ENCODE measurements at places on chromosomes 2 and 18.
A peak's percentile ranks its signal among the peaks of the same experiment; 100 is the strongest.

DNA sequence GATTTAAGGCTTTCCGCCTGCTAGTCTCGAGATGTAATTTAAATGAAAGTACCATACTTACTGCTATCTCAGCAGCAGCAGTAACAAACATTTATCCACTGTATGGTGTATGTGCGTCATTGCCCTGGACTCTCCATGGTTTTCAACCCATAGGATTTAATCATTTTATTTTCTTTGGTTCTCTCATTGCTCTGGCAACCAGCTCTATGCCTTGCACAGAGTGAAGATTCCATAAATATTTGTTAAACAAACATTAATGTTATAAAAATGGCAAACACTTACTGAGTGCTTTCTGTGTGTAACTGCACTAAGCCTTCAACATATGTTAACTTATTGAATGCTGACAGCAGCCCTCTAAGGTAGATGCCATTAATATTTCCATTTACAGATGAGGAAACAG is 1.3 kb upstream of the LMAN1 start:
- DNase-seq, result no peak

DNA sequence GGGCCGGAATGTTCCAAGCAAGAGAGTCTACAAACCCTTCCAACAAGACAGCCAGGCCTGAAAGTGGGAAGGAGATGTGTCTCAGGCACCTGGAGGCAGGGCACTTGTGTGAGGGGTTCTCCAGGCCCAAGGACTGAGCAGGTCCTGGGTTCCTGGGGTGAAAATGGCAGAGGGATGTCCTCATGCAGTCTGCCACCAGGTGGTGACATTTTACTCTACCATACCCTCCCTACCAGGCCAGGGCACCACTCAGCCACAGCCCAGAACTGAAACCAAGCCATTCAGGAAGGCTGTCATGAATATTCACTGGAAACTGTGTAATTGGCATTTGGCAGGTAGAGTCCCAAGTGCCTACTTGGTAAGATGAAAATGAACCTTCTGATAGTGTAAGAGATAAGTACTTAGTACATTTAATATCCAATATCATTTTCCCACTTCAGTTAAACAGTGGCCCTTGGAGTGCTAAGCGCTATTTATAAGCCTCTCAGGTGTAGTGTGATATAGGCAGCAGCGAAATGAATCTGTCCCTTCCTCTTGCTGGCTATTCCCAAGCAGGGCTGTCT is 185.1 kb downstream of the MYO5B start:
- DNase-seq, result peak; percentile 64

- DNase-seq, result no peak
These were observed 559.3 kb upstream of the ID2 start for GRCh38 chr2:8122520-8122919.

DNA sequence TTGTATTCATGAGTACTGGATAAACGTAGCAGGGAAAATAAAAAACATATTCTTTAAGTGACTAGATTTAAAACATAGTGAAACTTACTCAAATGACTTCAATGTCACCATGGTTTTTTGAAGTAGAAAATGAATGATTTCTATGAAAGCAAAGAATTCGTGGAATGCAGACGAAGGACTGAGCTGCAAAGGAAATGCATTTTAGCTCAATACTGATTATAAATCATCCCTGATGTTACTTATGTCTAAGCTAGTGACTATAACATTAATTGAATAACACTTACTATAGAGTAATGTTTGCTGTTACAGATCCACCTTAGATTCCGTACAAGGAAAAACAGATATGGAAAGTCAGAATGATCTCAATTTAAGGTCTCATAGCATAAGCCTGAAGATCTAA is 1257.7 kb upstream of the CDH2 start:
- no peak for DNase-seq

DNA sequence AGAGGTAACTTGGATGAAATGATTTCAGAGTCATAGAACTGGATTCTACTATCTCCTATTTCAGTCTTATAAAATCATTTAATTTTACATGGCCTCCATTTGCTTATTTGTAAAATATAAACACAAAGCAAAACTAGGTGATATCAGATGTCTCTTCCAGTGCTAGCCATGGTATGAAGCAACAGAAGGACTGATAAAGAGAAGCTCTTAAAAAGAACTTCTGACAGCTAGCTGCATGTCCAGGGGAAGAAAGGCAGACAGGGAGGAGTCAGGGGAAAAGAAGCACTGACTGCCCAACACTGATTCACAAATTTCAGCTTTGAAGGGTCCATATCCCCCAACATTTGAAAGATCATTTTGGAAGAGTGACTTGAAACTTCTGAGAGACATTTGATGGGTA is 6.4 kb downstream of the SLC8A1 start:
- no peak for DNase-seq

GRCh38 chr2:218291318-218292047 is 820 bp downstream of the TMBIM1 start:
- no peak for DNase-seq
